ENCODE measurements at places on chromosomes 3 and 15.

DNA sequence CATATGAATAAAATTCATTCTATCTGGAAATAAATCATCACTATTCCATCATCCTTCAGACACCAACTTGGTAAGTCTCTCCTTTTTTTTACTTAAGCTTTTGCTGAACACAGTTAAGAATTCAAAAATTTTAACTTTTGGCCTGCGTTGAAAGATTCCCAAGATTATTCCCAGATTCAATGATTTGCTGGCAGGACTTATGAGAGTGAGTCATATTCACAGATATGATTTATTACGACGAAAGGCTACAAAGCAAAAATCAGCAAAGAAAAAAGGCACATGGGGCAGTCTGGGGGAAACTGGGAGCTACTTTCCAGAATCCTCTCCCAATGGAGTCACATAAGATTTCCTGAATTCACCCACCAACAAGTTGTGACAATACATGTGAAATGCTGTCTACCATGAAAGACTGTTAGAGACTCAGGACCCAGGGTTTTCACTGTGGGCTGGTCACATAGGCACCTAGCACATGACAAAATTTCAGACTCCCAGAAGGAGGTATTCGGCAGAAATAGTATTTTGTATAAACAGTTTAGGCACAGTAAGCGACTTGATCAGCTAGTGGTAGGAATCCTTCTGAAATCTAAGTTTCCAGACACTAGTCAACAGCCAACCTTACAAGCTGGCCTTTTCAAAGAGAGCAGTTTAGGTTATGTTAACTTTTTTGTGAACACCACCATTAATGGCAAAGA lies 82.1 kb downstream of the DLG1 start:
- no peak for DNase-seq

GRCh38 chr15:65089206-65089824 lies 12.8 kb downstream of the KBTBD13 start:
- DNase-seq, result no peak

GRCh38 chr15:88043396-88043795 lies 213.1 kb downstream of the NTRK3 start:
- DNase-seq, result no peak

- no peak for DNase-seq
Observed at GRCh38 chr15:59388670-59389069, 16.0 kb upstream of the MYO1E start.

DNA sequence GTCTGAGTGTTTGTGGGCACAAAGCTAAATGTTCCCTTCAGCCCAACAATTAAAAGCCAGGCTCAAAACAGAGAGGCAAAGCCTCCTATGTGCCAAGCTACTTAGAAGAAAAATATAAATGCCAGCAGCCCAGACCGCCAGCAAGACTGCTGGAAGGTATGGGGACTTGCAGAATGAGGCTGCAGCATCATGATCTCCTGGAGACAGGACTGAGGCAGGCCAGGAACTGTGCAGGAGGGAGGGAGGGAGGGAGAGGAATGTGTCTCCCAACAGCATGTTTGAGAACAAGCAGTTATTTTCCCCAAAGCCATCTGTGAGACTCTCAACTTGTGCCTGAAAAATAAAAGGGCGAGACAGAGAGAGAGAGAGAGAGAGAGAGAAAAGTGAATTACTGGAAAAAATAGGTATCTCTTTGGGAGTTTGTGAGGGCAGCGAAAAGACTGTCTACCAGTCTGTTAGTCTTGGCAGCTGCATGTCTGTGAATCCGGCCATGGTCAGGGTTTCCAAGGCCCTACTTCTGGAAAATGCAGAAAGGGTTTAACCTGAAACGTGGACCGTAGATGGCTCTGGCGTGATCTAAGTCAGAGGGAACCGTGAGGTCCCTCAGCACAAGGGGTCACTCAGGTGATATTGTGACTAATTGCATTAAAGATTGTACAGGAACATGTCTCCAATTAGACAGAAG lies 139.7 kb upstream of the COL8A1 start:
- DNase-seq, result no peak

DNA sequence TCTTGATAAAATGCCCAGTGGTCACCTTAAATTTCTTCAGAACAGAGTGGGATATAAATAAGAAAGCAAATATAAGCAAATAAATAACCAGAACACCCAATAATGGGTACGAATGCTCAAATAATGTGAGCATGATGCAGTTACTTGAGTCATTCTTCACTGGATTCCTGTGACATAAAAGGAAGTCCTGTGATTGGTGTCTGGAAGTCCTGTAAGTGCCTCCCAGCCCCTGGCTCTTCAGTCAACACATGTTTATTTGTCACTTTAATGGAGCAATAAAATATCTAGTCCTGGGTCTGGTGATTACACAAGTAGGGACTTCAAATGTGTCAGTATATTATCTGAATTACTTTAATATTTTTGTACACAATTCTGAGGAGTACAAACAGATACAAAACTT lies 30.4 kb downstream of the TMEM212 start:
- DNase-seq, result no peak

GRCh38 chr3:197363553-197364409 lies 65.4 kb upstream of the DLG1 start:
- no peak for DNase-seq

DNA sequence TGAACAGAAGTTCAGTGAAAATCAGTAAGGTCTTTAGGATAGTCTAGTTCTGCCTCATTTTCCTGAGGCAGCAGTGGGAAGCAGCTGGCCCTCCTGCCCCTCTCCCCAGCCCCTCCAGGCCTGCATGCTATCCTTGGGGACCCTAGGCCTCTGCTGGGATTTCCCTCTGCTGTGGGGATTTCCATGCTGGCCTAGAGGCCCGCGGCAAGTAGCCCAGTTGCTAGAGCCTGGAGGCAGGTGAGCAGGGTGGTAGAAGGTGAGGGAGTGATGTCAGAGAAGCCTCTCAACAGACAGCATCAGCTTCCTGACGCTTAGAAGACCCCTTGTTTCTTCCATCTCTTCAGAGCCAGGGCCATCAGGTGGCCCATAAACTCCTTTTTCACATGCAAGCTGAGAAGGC lies 305.8 kb upstream of the THBS1 start:
- no peak for DNase-seq

- no peak for DNase-seq
Observed at GRCh38 chr3:30682434-30683155, 76.2 kb downstream of the TGFBR2 start.

DNA sequence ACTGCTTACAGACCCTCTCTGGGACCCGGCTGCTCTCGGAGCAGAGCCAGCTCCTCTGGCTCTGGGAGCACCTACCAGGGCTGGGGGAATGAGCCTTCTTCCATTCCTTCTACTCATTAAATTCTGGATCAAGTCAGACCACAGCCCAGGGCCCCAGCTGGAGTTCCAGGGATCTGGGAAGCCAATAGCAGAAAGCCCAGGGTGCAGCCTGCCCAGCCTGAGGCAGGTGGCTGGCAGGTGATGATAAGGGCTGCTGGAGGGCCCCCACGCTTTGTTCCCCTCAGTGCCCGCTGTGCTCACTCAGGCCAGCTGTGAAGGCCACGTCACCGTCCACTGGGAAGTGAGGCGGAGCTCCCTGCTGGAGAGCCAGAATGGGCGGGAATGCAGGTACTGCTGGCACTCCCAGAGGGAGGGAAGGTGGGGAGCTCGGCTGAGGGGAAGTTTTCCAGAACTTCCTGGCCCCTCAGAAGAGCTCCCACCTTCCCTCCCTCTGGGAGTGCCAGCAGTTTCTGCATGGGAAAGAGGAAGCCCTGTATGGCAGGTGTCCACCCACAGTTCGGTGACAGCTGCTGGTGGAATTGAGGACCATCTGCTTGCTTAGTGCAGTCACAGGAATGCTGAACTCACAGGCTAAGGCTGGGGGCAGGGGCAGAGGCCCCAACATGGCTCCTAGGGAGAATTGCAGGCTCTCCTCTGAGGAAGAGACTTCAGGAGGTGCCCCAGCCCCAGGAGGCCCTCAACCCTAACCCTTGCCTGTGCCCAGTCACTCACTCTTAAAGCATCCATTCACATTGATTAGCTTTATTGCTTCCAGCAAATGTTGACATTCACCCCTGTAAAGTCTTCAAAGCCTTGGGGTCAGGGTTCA lies 12.6 kb upstream of the RTP3 start:
- no peak for DNase-seq

- DNase-seq, result no peak
Observed at GRCh38 chr3:31004025-31004678, 109.7 kb upstream of the GADL1 start.

- no peak for DNase-seq
Observed at GRCh38 chr3:58697561-58697960, 31.0 kb upstream of the FAM3D start.

- DNase-seq, result no peak
Observed at GRCh38 chr3:136186344-136186743, 9.8 kb downstream of the MSL2 start.

DNA sequence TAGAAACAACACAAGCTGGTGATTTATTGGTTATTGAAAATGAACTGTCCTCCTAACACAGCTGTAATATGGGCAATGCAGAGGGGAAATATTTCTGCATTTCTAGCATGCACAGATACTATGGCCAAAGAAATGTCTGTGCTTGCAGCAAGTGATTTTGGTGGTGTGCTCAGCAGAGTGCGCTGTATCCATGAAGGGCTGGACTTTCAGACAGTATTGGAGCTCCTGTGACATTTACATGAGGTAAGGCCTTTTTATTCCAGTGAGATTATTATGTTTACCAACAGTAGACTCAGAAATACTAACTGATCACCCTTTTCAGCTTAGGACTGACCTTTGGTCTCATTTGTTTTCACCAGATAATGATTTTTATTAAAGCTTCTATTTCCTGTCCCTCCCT lies 1302.6 kb upstream of the EPHA6 start:
- DNase-seq, result no peak

GRCh38 chr3:150370999-150371398 lies 37.1 kb upstream of the TSC22D2 start:
- DNase-seq, result no peak

- no peak for DNase-seq
Observed at GRCh38 chr15:90780916-90781315, 63.8 kb downstream of the BLM start.

- no peak for DNase-seq
Observed at GRCh38 chr15:100201376-100202280, 140.1 kb downstream of the ADAMTS17 start.

GRCh38 chr3:55827786-55828185 lies 340.7 kb upstream of the WNT5A start:
- DNase-seq, result no peak

GRCh38 chr3:12444582-12445471 lies 39.5 kb upstream of the TSEN2 start:
- DNase-seq, result no peak

- DNase-seq, result no peak
Observed at GRCh38 chr3:50375258-50375931, 16.1 kb upstream of the TMEM115 start.

DNA sequence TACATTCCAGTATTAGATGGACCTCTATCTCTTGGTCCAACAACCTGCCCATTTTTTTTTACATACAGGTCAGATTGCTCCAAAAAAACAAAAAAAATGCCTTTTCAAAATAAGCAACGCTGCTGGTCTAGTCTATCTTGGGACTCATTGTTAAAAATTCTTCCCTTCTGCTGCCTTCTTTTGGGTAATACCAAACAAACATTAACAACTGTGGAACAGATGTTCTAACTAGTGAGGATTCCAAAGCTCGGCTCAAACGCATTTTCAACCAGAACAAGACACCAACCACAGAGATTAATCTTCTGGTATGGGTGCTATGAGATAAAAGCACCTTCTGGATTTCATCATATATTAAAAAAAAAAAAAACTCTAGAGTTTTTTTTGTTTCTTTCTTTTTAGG lies 24.7 kb downstream of the ARHGAP31 start:
- DNase-seq, result no peak

DNA sequence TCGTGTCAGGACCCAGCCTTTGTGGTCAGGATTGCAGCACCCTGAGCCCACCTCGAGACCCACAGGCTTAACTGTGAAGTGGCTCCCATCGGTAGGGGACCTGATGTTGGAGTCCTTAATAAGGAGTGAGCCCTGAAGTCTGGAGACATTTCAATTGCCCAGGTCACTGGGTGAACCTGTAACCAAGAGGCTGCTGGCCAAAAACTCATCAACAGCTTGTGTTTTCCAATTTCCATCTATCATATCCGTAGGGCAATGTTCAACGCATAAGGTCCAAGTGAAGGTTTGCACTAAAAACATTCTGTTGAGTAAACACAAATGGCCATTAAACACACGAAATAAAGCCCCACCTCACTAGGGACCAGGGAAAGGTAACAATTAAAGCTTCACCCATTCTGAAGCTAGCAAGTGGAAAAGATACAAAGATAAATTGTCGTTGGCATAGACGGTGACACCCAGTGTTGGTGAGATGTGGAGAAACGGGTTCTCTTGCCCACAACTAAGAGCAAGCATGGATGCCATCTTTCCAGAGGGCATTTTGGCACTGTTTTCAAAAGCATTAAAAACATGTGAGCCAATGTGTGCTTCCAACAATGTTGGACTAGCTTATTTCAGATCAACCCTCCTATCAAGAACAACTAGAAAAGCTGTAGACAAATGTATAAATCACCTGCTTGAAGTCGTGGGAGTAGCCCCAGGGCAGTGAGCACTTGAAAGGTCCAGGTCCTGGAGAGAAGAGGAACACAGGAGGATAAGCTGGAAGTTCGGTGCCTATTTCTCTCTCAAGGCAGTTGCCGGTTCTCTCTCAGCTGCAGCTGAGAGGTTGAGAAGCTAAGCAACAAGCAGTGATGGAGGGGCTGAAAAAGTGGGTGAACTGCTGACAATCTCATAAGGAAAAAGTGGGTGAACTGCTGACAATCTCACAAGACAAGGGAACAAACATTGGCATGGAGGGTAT lies 56.3 kb upstream of the PCSK6 start:
- DNase-seq, result no peak

DNA sequence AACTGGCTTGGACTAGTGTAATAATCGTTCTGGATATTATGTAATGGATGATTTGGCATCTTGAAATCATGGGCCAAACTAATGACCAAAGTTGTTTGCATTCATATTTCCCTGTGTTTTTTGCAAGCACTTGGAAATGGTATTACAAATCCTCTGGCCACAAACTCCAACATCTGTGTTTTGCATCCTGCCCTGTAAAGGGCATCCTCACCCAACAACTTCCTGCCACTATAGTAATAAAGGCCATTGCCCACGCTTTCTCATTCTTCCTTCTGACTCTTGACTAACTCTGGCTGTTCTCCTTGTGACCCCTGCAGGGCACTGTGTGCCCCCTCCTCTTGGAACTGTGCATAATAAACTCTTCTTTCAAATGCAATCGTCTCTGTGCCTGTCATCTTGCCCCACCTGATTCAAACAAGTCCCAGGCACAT lies 25.4 kb upstream of the PSMD6 start:
- no peak for DNase-seq

- no peak for DNase-seq
Observed at GRCh38 chr15:76165951-76166350, 106.2 kb downstream of the TMEM266 start.

DNA sequence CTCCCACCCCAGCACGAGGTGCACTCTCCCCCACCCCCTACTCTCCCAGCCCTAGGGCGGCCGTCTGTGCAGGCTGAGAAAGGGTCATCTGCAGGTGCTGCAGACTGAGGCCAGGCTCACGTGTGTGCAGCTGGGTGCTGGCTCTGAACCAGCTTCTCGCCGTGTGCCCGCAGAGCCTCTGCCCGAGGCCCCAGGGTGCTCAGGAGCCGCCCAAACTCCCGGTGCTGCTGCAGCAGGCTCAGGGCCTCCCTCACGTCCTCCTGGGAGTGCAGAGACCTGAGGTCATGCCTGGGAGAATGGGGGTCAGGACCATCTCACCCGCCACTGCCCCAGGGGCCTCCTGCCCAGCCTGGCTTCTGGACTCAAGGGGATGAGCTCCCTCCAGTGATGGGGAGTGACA lies 17.2 kb downstream of the SPTBN5 start:
- no peak for DNase-seq

- no peak for DNase-seq
Observed at GRCh38 chr3:32495609-32496008, 7.0 kb downstream of the CMTM6 start.

- DNase-seq, result no peak
Observed at GRCh38 chr3:33578325-33579177, 138.3 kb upstream of the UBP1 start.

GRCh38 chr3:152961323-152961722 lies 126.4 kb downstream of the P2RY1 start:
- no peak for DNase-seq

All from stimulated activated CD8-positive, alpha-beta memory T cell treated with anti-CD3 and anti-CD28 coated beads, Interleukin-4, amount 100 ng/mL, for 4 hours (primary cell).